ENCODE measurements at places on chromosomes 2 and 18.

DNA sequence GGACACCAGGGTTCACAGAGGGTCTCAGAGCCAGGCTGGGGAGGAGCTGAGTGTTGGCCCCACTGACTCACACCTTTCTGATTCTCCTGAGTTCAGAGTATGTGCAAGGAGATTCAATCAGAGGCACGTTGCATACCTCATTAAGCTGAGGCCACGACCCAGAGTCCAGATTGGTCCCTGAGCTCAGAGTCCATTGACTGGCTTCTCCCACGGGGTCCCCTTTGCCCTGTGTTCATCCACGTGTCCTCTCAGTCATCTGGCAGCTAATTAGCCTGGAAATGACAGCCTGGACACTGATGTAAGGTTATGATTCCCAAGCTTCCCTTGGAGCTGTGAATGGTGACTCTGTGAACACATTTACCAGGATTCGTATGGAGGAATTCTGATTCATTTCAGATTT is 267.2 kb downstream of the SH3BP4 start:
- DNase-seq, result no peak

DNA sequence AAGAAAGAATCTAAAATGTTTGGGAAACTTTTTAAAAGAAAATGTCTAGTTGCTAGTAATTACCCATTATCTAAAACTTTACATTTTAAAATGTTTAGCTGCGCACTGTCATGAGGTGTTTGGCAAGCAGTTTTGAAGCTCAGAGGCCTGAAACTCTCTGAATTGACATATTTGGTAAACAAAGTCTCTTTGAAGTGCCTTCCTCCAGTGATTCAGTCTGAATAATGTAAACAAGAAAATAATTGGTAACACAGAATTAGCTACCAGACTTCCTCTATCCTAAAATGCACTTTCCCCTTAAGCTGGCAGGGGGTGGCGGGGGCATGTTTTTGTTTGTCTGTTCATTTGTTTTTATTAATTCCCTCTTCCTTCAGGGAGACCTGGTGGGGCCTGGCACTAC is 61.4 kb downstream of the WDR75 start:
- DNase-seq, result no peak

GRCh38 chr2:177114712-177115111 is 97.9 kb upstream of the HNRNPA3 start:
- DNase-seq, result no peak

DNA sequence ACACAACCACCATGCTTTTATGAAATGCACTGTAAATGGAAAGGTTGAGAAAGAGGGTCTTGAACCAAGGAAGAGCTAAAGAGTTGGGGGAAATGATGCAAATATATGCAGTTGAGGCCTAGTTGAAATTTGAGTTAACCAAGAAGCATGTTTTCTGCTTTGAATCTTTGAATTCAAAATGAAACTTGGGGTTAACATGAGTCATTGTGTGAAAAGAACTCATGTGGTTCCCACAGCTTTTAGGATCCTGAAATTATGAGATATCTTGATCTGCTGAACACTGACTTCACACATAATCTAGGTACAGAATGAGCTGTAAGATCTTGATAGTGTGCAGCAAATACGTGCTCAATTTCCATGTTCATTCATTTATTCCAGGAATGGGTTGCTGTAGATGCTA is 422.9 kb upstream of the TRIB2 start:
- no peak for DNase-seq

GRCh38 chr2:108217211-108217610 is 22.6 kb upstream of the SULT1C3 start:
- no peak for DNase-seq

DNA sequence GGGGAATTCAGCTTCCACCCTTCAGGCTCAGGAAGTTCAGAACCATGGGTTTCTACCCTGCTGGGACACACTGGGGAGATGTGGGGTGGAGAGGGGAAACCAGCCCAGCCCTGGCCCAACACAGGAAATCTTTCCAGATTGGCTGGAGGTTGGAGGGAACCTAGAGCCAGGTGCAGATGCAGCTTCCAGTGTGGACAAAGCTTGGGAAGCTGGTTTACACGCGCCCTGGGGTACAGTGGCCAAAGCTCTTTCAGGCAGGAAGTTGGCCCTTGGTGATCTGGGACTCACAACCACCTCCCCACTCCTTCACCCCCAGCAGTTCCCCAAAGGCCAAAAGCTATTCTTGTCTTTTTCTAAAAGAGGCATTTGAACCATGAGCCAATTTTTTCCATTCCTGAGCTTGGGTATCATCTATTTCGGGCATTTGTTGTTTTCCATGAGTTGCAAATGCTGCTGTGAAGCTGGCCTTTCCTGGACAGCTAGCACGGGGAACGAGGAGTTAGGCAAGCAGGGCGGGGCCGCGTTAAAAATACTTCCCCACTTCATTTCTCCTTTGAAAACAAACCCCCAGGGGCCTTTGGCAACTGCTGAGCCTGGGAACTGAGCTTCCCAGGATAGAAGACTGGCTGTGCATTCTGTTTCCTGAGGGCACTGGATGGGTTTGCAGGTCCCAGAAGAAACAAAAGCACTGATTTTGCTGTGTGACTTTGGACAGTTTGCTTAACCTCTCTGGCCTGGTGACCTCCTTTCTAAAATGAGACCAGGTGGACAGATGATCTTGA is 3.1 kb upstream of the ARID5A start:
- peak; percentile 90 for DNase-seq

DNA sequence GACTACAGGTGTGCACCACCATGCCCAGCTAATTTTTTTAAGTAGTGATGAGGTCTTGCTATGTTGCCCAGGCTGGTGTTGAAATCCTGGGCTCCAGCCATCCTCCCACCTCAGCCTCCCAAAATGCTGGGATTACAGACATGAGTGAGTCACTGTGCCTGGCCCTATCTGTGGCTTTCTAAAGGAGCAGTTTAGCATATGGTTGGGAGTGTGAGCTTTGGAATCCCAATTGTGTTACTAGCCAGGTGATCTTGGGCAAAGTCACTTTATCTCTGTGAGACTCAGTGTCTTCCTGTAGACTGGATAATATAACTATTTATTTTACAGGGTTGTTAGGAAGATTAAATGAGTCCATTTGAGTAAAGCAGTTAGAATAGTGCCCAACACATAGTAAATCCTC is 19.8 kb upstream of the SMAD4 start:
- no peak for DNase-seq

- DNase-seq, result peak; percentile 97
These were observed 23.6 kb upstream of the HES6 start for GRCh38 chr2:238263204-238264071.

Data from foreskin fibroblast (primary cell).